ENCODE measurements at places on chromosomes 1 and 21.

DNA sequence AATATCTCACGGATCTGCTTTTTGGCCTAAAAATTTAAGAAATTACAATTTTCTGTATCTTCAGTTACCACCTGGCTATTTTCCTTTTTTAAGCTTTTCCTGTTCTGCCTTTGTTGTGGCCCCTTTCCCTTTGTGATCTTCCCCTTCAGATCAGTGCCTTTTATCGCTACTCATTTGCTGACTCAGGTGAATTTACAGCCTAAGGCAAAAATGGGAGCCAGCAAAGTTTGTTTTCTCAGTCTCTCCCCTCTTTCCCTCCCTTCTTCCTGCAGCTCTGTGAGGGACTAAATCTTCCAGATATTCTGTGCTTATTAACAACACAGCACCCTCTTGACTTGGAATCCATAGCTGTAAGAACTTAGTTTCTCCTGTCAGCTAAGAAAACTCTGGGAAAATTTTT lies 5.3 kb upstream of the PRRC2C start:
- DNase-seq, result no peak

DNA sequence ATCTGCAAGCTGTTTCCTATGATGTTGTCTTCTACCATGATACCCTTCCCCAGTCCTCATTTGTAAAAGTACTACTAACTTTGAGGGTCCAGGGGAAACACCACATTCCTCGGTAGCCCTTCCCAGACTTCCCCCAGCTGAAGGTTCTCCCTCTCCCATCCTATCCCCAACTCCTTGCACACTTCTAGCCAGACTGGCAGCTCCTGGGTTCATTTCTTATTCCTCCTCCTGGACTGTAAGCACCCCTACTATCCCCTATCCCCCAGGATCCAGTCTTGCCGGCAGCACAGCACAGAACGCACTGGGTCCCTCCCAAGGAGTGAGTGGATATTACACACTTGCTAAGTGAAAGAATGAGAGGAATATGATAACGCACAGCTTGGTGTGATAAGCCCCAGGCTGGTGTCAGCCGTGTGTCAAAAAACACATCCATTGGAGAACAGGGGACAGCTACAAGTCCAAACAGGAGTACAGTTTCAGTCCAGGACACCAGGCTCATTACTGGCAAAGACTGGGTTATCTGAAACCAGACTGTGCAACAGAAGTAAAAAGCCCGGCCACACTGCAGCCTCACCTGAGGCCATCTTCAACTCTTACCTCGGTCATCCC lies 100.2 kb downstream of the SSBP3 start:
- no peak for DNase-seq

DNA sequence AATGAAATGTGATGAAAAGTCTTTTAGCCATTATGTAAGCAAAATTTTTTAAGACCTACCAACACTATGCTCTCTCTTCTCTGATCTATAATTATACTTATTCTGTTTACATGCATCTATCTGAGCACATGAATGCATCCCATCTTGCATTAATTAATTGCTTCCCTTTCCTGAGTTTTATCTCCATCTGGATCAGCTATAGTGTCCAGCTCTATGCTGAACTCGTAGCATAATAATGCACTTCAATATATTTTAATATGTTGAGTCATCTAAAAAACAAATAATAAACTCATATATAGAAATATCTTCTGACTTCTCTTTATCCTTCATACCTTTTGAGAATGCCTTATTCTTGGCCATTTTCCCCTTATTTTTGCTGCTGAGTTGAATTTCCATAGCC lies 1097.8 kb downstream of the TTLL7 start:
- DNase-seq, result no peak

DNA sequence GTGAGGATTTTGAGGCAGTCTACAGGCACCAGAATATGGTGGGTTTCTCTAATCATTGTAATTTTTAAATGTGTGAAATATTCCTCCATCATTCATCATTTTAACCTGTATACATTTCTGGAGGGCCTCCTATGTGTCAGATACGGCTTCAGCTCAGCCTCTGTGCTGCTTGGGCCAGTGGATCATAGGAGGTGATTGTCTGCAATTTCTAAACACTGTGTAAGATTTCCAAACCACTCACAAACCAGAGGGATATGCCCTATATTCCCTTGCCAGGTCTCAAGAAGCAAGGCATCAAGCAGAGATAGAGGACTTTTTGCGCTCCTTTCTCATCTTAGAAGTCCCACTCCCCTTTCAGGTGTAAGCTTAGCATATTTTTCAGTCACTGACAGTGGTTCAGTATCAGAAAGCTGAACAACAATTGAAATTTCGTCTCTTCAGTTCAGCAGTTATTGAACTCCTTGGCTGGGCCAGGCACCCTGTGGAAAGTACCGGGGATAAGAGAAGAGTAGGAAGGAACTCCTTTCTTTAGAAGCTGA lies 190.9 kb downstream of the NFIA start:
- no peak for DNase-seq

GRCh38 chr1:229757226-229757625 lies 131.2 kb downstream of the URB2 start:
- DNase-seq, result no peak

DNA sequence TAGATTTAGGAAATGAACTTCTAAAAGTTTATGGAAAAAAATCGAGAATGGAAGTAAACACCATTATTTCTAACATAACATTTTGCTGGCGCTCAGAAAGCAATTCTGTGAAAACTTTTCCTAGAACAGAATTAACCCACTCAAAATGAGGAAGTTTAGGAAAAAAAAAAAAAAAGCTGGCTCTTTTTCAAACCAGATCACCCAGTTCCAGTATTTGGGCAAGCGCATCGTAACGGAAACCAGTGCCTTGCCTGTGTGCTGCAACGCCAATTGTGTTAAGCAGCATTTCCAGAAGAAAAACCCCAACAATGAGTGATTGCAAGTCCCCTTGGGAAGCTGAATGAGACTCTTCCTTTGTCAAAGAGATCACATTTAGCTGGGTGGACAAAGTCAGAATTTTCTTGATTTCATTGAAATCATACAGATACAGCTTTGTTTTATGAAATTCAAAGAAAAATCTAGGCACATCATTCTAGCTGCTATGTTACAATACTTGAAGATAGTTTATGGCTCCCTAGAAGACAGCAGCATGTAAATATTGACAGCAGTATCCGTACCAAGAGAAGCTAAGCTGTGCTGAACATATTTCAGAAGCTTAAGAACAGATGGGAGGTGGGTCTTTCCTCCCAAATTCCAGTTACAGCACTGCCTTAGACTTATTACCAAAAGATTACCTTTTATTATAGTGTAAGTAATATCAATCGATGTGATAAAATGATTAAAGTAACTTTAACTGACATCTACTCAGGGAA lies 113.4 kb downstream of the ERG start:
- no peak for DNase-seq

GRCh38 chr1:152170287-152170905 lies 11.4 kb upstream of the RPTN start:
- no peak for DNase-seq

DNA sequence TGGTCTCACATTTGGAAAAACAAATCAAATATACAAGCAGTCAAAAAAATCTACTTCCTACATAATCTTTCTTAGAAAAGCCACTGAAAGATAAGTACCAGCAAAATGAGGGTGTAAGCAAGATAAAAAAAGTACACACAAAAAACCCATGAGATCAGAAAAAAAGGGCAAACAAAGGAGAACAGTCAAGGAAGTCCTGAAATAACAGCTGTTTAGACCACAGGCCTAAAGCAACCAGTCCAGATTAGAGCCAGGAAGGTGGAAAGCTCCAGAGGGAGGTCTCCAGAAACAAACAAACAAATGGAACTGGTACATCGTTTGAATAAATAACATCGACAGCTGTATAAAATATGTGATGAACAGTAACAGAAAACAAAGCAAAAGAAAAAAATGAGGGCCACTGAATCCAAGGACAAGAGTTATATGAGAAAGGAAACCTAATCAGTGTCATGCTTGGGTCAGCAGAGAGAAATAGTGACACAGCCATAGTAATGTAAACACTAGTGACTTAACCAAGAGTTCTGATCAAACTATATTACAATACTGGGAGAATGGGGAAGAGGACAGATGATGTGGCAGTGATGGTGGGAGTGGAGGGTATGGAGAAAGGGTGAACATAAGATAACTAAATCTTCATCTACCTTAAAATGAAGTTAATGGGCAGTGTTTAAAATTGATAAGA lies 67.5 kb downstream of the NVL start:
- no peak for DNase-seq

DNA sequence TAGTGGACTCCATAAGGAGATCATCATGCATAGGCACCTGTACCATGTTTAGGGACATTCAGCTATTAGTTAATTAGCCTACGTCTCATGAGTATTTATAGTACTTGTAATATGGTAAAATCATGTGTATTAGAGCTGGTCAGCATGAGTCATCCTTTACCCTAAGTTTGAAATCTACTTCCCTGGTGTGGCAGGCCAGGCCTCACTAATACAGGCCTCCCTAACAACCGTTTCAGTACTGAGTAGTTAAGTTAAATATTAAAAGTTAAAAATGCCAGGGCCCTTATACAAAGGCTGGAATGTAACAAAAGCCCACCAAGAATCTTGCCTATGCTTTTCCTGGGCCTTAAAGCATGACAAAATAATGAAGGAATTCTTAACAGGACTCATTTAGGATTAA lies 356.3 kb upstream of the DPYD start:
- DNase-seq, result peak; percentile 2

- no peak for DNase-seq
Measured at GRCh38 chr1:234186037-234186688, 187.1 kb upstream of the COA6 start.

GRCh38 chr1:23593556-23594148 lies 34.4 kb upstream of the ID3 start:
- peak; percentile 32 for DNase-seq

DNA sequence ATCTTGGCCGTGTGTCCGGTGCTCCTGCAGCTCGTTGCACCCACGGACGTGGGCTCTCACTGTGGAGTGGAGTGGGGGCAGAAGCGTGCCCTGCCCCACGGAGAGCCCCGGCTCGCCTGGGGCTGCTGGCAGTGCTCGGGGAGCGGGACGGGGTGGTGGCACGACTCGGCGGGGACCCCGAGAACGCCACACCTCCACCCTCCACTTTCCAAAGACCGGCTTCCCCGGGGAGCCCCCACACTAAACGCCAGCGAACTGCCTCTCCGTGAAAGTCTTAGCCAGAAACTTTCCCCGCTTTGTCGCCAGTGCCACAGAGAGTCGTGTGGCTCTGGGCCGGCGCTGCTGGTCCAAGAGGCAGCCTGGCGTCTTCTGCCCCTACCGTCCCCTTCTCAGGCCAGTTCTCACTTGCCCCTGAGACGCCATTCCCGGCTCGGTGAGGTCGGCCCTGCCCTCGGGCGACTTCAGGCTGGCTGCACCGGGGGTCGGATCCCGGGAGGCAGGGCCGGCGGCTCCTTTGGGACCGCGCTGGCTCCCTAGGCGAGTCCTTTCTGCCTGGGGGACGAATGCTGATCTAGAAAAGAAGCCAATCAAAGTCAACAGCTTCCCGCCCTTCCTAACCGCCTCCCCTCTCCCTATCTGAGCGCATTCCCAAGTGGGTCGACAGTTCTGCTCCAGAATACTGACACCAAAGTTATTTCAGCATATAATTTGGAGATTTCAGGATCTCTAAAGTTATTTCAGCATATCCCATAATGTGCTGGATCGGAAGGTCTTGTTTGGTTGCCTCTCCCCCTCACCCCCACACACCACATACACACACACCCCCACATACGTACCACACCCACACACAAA lies 2.6 kb upstream of the SAMD13 start:
- peak; percentile 92 for DNase-seq

GRCh38 chr1:180312926-180313325 lies 82.9 kb downstream of the LHX4 start:
- DNase-seq, result no peak

DNA sequence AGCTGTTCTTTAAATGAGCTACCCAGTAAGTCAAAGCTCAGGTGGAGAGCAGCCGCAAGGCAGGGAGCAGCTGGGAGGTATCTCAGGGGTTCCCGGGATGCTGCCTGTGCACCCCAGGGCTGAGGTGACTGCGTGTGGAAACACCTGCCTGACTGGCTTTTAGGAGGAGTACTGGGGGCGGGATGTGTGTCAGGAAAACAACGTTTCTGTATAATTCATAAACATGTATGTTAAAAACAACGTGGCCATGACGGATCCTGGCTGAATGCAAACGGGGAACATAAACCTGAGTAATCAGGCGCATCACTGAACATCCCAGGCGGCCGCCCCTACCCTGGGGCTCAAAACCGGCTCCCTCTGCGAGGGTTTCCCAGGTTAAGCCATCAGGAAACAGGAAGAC lies 1.5 kb downstream of the C1orf159 start:
- DNase-seq, result no peak

DNA sequence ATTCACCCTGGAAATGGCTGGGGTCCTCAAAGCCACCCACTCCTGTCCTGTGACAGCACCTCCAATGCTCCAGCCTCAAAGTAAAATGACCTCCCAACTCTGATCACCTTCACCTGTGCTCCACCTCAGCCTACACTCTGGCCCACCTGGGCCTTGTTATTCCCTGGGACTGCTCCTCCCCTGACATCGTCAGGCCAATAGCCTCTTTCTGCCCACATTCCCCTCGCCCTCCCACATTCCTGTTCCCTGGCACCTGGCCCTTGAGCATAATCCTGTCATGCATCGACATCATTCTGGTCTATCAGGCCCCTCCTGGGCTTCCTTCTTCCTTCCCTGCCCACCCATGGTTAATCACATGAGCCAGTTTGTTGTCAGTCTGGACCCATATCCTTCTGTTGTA lies 13.2 kb upstream of the BCAR3 start:
- DNase-seq, result no peak

- no peak for DNase-seq
Measured at GRCh38 chr1:25945761-25946160, 39.5 kb upstream of the STMN1 start.

DNA sequence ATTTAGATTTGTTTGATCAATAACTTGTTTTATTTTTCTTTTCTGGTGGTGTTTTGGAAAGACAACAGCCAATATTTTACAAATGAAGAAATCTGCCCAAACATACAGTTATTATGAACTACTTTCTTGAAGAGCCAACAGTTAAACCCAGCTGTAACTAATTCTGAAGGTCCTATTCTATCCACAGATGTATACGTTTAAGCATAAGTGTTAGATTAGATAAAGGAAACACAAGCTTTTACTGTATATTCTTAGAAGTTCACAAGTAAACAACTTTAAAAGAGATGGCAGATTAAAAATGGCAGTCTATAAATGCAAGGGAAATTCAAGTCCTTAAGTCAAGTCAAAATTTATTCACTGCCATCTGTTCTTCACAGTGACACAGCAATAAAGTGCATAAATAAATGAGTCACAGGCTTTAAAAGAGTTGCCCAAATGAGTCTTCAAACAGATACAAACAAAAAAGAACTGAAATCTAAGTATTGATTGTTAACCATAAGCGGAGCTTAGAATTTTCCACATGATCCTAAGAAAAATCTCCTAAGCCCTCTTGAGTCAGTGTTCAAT lies 49.9 kb upstream of the KCNH1 start:
- DNase-seq, result no peak
